ENCODE measurements at places on chromosomes 2 and 18.

DNA sequence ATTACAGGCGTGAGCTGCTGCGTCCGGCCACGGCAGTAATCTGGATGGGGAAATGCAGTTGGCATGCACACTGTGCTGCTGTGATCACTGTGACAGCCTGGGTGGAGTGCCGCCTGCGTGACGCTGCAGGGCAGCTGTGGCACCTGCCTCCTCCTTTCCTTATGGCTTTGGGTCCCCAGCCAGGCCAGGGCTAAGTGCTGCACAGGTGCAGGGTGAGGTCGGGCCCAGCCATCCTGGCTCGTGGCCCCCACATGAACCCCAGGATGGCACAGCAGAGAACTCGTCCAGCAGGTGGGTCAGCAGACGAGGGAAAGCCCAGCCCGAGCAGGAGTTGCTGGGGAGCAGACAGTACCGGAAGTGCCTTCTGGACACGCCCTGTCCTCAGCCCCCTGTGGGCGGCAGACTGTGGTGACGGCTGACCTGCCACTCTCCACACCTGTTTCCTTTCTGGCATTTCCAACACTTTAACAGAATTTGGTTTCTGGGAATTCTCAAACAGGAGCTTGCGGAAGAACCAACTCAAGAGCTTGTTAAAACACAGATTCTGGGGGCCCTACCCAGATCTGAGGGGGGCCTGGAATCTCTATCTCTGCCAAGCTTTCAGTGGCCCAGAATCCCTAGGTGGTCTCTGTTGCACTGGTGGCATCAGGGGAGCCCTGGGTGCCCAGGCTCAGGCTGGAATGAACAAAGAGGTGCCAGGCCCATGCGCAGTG, 16.9 kb downstream of the HS1BP3 start:
- peak; percentile 46 for DNase-seq

DNA sequence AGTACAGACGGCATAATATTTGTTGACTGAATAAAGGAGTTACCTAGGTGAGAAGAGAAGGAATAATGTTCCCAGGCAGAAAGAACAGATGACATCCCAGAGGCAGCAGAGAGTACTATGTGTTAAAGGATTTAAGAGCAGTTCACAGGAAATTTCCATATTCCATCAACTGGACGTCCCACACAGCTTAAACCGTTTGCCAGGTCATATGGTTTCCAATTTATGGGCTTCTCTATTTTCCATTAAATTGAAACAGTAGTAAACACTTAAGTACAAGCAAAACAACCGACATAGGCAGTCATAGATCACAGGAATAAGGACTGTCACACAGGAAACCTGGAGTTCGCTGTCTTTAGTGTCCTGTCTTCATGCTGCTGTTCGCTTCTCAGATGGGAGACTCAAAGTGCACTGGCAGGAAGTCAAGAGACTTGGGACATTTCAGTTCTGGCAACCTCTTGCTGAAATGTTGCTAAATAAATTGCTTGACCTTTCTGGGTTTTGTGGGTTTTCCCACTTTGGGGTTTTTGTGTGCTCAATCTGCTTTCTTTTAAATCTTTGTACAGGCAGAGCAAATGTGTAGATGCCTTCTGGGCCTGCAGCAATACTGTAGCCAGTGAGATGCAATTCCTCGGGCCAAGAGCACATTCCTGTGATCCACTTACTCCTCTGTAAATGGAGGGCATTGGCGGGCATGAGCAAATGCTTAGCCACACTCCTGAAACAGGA, 5.8 kb upstream of the PIEZO2 start:
- no peak for DNase-seq

GRCh38 chr2:209121691-209122090, 302.2 kb upstream of the MAP2 start:
- DNase-seq = no peak

- no peak for DNase-seq
Measured at GRCh38 chr18:6732952-6733351, 3.4 kb downstream of the ARHGAP28 start.

DNA sequence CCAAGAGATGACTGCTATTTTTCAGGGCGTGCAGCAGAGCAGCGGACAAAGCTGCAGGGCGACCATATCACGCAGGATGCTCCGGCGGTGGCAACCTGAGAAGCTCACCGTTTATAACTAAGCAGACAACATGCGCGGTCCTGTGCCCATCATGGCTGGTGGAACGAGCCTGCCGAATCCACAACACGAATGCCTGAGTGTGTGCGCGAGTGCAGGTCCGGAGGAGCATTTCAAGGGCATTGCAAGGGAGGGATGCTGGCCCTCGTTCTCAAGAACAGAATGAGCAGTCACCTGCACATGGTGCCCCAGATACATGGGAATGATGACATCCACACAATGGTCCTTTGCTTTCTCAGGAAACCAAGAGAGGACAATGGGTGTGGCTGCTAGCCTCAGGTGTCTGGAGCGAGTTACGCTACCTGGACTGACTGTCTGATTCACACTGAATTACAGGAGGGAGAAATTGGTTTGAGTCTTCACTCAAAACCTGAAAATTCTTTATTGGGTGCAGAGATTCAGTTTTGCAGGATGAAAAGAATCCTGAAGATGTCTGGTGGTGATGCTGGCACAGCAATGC, 39.8 kb downstream of the TBC1D8 start:
- DNase-seq = no peak
